IPS DF 19.7 (cell line): ENCODE measurements at places on chromosomes 3 and 15.

DNA sequence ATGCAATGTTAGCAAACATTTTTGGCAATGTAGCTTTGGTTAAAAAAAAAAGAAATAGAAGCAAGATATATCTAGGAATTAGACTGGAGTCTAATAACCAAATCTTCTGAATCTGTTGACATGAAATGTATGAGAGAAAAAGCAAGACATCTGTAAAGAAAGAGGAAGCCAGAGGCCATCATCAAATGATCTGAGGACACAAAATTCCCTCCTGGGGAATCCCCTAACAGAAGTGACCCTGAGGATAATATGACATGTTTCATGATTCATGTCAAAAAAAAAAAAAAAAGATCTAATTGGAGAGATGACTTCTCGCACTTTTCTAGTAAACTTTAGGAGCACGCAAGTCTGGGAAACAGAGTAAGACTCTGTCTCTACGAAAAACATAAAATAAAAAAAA is 70.9 kb downstream of the IMPG2 start:
- no peak for DNase-seq

DNA sequence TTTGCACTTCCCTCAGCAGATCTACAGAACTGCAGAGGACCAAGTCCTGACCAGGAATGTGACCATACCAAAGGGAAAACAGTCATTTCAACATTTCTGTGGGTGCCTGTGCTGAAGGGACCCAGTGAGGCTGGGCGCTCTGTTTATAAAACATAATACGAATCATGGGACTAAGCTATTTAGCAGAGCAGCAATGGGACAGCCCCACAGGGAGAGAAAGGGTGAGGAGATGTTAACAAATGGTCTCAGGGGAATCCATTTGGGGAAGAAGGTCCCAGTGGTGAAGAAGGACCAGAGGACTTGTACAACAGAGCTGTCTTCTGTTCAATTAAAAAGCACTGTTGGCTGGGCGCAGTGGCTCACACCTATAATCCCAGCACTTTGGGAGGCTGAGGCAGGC is 1025.4 kb downstream of the FHIT start:
- DNase-seq, result no peak

DNA sequence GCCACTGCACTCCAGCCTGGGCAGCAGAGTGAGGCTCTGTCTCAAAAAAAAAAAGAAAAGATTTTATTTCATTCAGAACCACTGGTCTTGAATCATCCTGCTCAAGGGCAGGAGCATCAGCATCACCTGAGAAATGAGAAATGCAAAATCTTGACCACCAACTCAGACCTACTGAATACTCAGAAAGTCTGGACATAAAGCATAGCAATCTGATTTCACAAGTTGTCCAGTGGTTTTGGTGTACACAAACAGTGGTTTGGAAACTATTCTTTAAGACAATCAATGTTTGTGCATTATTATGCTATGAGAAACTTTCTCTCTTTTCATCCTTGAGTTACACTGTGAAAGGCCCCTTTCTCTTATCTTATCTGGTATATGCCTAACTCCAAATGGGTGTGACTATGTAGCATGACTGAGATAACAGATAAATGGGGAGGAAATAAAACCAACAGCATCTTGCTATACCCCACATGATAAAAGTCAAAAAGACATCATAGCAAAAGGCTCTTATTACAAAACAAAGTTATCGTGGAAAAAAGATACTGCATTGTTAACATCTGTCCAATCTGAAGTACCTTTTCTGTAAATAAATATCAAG is 174.2 kb upstream of the STT3B start:
- no peak for DNase-seq

GRCh38 chr3:108125550-108126071 is 34.8 kb upstream of the CD47 start:
- no peak for DNase-seq

- no peak for DNase-seq
Observed at GRCh38 chr3:159852266-159852665, 136.4 kb upstream of the IL12A start.

GRCh38 chr3:30511524-30512251 is 94.7 kb upstream of the TGFBR2 start:
- DNase-seq, result no peak

DNA sequence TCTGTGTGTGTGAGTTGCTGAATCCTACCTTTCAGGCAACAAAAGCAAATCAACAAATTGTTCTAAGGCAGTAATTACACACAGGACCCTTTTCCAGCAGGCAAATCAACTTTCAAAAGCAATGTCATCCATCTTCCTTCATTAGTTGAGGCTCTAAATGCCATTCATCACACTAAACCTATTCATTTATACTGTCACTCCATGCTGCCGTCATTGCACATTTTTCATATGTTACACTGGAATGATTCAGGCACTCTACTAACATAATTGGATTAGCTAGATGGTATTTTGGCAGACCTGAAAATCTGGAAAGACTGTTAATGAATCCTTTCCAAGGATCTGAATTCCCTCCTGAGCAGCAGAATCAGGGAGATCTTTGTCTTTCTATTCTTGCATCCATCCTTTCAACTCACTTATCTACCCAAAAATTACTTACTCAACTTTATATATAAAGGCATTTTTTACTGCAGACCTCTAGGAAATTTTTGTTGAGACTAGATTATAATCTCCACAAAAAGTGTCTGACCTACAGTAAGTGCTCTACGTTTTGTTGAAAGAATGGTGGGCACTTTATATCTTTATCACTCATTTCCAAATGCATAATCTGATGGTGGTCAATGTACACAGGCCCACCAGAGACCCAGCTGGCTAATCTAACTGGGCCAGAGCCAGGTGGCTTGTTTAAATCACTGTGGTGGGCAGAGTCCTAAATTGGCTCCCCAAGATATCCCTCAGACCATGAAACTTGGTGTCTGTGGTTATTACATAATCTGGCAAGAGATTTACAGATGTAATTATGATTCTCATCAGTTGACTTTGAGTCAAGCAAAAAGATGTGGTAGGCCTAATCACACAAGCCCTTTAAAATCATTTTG is 25.0 kb downstream of the MIX23 start:
- no peak for DNase-seq

DNA sequence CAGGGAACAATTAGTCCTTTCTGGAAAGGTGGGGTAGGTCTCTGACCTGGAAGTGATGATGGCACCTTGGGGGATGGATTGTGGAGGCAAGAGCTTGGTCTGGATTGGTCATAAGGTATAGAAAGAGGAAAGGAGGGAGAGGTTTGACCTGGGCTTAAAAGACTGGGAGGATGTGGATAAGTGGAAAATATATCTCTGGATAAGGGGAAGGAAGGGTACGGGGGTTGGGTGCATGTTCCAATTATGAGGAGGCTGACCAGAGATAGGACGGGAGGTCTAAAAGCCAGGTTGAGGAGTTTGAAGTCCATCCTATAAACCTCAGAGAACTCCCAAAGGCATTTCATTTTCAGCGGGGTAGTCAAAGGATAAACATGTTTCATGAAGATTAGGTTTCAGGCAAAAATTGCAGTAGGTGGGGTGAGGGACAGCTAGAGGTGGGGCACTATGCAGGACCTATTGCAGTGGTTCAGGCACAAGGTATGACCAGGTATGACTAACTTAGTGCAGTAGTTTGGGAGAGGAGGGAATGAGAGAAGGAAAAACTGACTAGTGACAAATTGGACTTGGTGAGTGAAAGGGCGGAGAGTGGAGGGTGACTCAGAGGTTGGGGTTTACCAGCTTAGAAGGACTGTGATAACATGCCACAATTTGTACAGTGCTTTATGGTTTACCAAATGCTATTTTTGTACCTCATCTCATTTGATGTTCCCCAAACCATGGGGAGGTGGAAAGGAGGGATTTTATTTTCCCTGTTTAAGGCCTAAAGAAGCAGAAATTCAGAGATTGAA is 10.7 kb downstream of the PDE8A start:
- DNase-seq, result no peak
